ENCODE measurements at places on chromosomes 1 and 21.

DNA sequence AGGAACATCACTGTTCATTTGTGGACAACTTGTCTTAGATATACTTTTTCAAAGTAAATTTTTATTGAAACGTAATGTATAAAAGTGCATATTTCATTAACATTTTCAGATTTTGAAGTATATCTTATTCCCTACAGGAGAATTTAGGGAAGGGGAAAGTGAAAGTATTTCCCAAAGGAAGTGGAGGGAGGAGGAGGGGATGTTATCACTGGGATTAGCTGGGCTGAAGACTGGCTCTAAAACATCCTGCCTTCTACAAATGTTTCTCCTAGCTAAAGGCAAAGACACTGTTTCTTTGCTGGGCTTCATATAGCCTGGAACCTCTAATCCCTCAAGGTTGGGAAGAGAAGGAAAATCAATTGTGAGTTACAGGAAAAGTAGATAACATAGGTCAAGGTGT lies 7.1 kb upstream of the ZNF697 start:
- DNase-seq = no peak

DNA sequence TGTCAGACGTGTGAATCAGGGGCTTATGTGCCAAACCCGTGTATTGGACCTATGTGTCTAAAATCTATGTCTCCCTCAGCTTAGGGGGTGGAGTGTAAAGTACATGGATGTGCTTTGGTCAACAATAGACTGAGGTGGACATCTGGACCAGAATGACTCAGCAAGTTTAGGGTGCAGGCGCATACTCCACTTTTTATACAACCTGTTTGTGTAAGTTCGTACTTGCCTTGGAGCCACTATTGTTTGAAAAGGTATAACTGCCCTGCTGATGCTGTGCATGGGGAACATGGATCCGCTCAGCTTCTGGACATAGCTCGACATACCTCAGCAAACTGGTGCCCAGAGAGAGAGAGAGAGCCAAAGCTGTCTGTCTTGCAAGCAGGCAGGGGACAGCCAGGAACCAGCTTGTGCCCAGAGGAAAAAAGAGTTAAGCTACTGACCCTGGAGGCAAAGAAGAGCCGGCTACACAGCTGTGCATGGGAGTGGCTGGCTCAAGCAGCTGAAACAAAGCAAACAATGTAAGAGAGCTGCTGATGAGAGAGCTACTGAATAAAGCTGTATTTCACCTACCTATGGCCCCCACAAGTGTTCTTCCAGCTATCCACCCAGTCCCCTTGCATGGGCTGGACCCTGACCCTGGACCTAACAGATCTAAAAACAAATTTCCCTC lies 41.2 kb downstream of the GJA5 start:
- DNase-seq = no peak

GRCh38 chr1:98119796-98120195 lies 199.0 kb upstream of the DPYD start:
- DNase-seq = no peak

DNA sequence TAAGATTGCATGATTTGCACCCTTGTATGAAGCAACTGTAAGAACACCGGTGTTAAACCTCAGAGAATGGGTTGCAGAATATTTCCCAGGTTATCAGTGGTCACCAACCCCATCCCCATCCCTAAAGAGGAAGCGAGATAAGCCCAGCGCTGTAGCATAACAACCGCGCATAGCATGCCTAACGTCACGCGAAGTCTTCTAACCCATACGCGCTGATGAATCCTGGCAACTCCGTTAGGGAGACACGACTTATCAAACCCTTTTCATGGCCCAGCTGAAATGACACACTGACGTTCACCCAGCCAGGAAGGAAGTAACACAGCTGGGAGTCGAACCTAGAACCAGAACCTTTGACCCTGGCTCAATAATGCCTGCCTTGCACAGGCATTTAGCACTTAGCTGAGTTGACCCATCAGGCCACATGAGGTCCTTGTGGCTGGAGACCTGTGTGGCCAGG lies 24.2 kb downstream of the TMEM51 start:
- DNase-seq = no peak

DNA sequence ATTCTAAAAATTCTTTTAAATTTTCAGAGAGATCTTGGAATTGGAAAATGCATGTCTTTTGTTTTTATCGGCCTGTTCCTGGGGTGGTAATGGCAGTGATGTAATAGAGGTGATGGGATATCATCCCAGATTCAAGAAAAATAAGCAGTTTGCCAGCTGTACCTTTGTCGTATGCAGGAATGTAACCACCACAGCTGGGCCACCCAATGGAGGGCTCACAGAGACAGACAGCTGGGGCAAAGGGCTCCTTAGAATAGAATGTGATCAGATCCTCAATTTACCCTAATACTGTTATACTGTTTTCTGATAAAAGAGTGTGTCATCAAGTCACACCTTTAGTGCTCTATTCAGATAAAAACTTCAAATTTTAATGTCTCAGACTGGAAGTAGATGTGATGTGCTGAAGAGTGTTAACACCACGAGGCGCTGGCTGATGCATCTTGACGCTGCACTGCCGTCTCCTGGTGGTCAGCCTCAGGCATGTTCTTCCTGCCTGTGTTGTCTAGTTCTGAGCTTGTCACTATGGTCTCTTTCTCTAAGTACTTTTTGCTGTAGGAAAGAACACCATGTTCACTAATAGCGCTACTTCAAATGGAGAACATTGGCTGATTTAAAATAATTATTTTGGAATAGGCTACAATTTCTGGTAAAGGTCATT lies 78.8 kb downstream of the C1orf21 start:
- DNase-seq = no peak

DNA sequence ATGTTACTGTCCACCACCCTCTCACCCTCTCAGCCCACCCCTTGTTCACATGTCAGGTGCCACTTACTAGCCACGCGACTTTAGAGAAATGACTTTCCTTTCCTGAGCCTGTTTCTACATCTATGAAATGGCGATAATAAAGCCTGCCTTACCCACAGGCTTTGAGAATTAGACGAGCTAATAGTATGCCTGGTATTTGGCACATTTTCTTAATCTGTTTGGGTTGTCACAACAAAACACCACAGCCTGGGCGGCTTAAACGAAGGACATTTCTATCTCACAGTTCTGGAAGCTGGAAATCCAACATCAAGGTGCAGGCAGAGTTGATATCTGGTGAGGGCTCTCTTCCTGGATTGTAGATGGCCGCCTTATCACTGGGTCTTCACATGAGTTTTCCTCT lies 273.9 kb upstream of the FMN2 start:
- DNase-seq = no peak

- DNase-seq = no peak
Measured at GRCh38 chr1:190179817-190180216, 297.8 kb downstream of the BRINP3 start.

- DNase-seq = no peak
Measured at GRCh38 chr1:51630393-51630792, 13.5 kb downstream of the OSBPL9 start.

DNA sequence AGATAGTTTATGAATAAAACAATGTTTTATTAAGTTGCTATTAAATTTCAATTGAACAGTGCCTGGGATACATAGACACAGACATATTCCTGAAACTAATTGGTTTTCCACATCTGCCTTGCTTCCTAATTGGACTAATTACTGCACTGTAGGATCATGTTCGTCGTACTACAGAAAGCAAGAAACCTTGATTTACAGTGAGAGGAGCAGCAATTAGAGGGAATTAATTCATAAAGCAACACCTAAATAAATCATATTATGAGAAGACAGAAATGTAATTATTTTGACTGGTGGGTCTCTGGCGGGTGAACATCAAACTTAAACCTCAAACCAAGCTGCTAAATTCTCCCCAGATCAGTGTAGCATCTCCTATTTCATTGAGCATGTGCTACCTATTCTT lies 124.6 kb upstream of the CAMK1G start:
- no peak for DNase-seq

GRCh38 chr1:3461238-3461933 lies 6.9 kb downstream of the ARHGEF16 start:
- no peak for DNase-seq

DNA sequence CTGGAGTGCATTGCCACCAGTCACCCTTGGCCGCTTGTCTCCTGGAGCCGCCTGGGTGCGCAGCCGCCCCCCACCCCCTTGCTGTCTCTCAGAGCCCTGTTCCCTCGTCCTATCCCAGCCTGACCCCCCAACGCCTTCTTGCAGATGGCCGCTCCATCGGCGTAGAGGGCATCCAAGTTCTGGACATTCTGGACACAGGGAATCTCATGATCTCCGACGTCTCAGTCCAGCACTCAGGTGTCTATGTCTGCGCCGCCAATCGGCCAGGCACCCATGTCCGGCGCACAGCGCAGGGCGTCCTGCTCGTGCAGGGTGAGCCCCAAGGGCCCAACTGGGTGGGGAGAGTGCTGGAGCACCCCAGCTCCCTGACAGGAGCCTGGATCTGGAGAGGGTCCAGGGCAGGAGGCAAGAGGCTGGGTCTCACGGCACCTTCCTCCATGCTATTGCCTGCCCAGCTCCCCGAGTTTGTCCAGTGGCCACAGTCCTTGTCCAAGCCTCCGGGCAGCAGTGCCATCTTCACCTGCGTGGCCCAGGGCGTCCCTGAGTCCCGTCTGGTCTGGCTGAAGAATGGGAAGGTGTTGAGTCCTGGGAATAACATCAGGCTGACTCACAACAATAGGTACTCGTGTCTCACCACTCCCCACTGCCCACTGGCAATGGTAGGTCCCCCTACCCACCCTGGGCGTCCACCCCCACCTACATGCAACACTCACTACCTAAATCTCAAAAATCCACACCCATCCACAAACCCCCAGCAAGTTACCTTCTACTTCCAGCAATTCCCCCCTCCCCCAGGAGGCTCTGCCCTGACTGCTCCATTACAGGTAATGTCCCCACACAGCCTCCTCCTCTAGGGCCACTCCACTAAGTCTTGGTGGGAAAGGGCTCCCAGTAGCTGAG lies 24.6 kb downstream of the SLC27A3 start:
- DNase-seq = no peak

GRCh38 chr1:21097729-21098128 lies 79.0 kb downstream of the EIF4G3 start:
- DNase-seq = no peak

Measured in AG04449 (cell line).